Activated T-cell treated with anti-CD3 and anti-CD28 coated beads for 48 hours (primary cell): ENCODE measurements at places on chromosomes 6 and 20.

DNA sequence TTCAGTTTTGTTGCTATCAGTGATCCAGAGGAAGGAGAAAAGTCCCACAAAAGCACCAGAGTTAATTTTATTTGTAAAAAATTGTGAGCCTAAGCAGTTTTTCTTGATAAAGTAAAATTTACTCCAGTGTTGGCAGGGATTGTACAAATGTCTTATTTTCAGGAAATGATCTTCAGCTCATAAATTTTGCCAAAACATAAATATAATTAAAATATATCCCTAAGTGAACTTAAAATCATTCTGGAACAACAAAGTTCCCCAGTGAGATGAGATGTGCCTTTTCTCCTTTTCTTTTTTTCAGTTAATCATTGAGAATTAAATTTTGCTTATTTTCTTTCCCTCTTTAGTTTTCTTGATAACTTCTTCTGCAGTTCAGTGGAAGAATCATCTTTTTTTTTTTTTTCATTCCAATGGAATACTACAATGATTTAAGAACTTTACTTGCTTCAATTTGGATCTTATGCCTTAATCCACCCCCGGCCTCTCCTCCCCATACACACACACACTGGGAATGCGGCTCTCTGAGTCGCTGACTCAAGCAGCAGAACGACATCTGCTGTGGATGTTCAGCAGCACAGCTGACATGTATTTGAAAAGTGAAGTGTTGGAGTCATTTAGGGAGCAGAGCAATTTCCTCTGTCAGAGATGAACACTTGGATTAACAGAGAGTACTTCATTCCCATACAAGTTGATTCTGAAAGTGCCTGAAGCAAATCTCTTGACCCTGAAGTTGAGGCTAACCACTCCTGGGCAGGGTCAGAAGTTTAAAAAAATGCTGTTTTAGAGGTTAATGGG, 27.7 kb upstream of the LAMA4 start:
- no peak for DNase-seq

DNA sequence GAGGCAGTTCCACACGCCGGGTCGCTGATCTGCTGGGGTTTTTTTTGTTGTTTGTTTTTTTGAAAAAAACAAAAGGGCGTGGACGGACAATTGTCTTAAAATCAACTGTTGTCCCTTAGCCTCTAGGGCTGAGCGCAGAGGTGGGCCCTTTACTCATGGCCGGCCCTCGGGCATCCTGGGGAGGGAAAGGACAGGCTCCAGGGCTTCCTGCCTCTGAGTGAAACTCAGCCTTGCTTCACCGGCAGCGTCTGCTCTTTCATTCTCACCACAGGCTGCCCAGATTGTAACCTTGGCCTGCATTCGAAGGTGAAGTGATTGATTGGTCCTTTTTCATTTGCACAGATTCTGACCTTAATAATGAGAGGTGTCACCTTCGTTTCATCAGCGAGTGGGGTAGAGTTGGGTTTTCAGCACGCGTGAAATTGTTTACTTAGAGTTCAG, 797 bp downstream of the SMIM13 start:
- DNase-seq = peak; percentile 33

DNA sequence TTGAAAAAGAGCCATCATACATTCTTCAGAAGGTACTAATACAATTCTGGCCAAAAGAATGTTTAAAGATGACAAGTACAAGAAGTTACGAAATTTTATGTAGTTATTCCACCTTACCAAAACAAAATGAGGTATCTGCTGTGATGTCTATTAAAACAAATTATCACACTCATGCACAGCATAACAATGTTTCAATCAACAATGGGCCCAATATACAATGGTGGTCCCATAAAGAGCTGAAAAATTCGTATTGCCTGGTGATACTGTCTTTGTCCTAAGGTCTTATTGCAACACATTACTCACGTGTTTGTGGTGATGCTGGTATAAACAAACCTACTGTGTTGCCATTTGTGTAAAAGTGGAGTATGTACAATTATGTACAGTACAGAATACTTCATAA, 3.6 kb upstream of the NUP153 start:
- DNase-seq = no peak

DNA sequence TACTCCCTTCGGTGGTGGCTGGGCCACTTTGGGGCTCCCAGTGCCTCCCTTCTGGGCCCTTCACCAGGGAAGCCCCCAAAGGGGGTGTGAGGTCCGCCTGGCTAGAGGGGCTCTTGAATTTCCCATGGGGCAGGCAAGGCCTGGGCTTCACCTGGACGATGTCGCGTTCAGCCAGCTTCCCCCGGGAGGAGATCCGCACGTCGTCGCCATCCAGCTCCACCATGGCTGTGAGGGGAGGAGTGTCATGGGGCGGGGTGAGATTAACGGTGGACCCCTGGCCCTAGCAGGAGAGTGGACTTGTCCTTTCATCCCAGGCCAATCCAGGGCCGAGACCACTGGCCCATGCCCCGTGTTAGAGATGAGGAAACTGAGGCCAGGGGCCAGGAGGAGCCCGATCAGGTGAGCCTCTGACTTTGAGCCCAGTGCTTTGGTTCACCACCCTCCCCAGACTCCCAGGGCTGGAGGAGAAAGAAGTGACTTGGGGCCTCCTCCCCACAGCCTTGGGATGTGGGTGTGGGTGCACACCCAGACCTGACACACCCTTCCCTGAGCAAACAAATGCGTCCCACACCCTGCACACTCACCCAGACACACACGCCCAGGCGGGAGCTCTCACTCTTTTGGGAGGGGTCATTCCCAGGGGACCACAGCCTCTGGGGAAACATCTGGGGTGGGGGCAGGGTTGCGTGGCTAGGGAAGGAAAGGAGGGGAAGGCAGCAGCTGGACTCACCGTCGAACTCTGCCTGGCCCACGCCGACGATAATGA, 46.1 kb downstream of the RAB44 start:
- no peak for DNase-seq

- no peak for DNase-seq
Measured at GRCh38 chr20:50919567-50919966, 11.7 kb downstream of the ADNP start.

- DNase-seq = no peak
Measured at GRCh38 chr6:162055365-162055764, 672.2 kb downstream of the PRKN start.

GRCh38 chr6:136720045-136720770, 72.1 kb downstream of the MAP3K5 start:
- no peak for DNase-seq

- peak; percentile 38 for DNase-seq
Measured at GRCh38 chr20:63536997-63537524, at the start of gene PTK6. PTK6 (minus strand) TSS chr20:63537376; CDS start chr20:63537314, 62 bp downstream.
